ENCODE measurements at places on chromosomes 12 and 14. TPM values are rescaled to one million over a fixed set of nuclear protein-coding genes. Genes with fewer than 3 reads are reported as not detected.

The SLC6A15 gene
- not detected for polyA plus RNA-seq

The CAPZA3 gene
- polyA plus RNA-seq, result not detected

The GPR135 gene
- 1.3 TPM for polyA plus RNA-seq

The HOXC6 gene
- 0.56 TPM for polyA plus RNA-seq

The PPP4R4 gene
- polyA plus RNA-seq, result 0.30 TPM

The USP15 gene
- polyA plus RNA-seq, result 27.7 TPM

The CMKLR1 gene
- polyA plus RNA-seq, result 7.0 TPM

The PPP1R13B gene
- 9.7 TPM for polyA plus RNA-seq

The ETFBKMT gene
- polyA plus RNA-seq, result 3.4 TPM

The RNASE3 gene
- not detected for polyA plus RNA-seq

The TAS2R9 gene
- polyA plus RNA-seq, result not detected

The OR6C2 gene
- polyA plus RNA-seq, result not detected

The HPD gene
- polyA plus RNA-seq, result 4.5 TPM

The RNASE12 gene
- polyA plus RNA-seq, result not detected

The FAR2 gene
- polyA plus RNA-seq, result 1.5 TPM

The HNF1A gene
- polyA plus RNA-seq, result not detected

The RNASE7 gene
- polyA plus RNA-seq, result not detected

The ASPG gene
- polyA plus RNA-seq, result 2.0 TPM

The CFAP251 gene
- polyA plus RNA-seq, result 1.2 TPM

The DHRS2 gene
- 0.59 TPM for polyA plus RNA-seq

The SLC7A7 gene
- polyA plus RNA-seq, result 12.1 TPM

The FAIM2 gene
- polyA plus RNA-seq, result 6.0 TPM

The ACOT4 gene
- 0.67 TPM for polyA plus RNA-seq

The TSHR gene
- polyA plus RNA-seq, result 0.11 TPM

The GUCY2C gene
- not detected for polyA plus RNA-seq

The CLEC4D gene
- 0.09 TPM for polyA plus RNA-seq

The ANKS1B gene
- 4.0 TPM for polyA plus RNA-seq
